ENCODE measurements at places on chromosomes 11 and 22. TPM values are rescaled to one million over a fixed set of nuclear protein-coding genes. Genes with fewer than 3 reads are reported as not detected.

The RASSF7 gene
- polyA plus RNA-seq = 42.7 TPM

The UBTFL1 gene
- polyA plus RNA-seq = not detected

The ME3 gene
- 32.4 TPM for polyA plus RNA-seq

The TCN1 gene
- not detected for polyA plus RNA-seq

The P2RX3 gene
- polyA plus RNA-seq = 0.42 TPM

The CNGA4 gene
- polyA plus RNA-seq = 0.23 TPM

The GPR83 gene
- polyA plus RNA-seq = 0.50 TPM

The OR52I2 gene
- polyA plus RNA-seq = not detected

The PDE2A gene
- polyA plus RNA-seq = 16.2 TPM

The P2RY6 gene
- polyA plus RNA-seq = 1.1 TPM

The PAX6 gene
- not detected for polyA plus RNA-seq

The MEI1 gene
- polyA plus RNA-seq = 2.1 TPM

The EXPH5 gene
- polyA plus RNA-seq = 3.9 TPM

The MIOX gene
- polyA plus RNA-seq = 3.2 TPM

The KCNA4 gene
- polyA plus RNA-seq = 0.34 TPM

The C22orf15 gene
- polyA plus RNA-seq = 2.6 TPM

The OLFML1 gene
- 45.5 TPM for polyA plus RNA-seq

The MB gene
- 0.06 TPM for polyA plus RNA-seq

The KCNC1 gene
- 0.59 TPM for polyA plus RNA-seq

DNA sequence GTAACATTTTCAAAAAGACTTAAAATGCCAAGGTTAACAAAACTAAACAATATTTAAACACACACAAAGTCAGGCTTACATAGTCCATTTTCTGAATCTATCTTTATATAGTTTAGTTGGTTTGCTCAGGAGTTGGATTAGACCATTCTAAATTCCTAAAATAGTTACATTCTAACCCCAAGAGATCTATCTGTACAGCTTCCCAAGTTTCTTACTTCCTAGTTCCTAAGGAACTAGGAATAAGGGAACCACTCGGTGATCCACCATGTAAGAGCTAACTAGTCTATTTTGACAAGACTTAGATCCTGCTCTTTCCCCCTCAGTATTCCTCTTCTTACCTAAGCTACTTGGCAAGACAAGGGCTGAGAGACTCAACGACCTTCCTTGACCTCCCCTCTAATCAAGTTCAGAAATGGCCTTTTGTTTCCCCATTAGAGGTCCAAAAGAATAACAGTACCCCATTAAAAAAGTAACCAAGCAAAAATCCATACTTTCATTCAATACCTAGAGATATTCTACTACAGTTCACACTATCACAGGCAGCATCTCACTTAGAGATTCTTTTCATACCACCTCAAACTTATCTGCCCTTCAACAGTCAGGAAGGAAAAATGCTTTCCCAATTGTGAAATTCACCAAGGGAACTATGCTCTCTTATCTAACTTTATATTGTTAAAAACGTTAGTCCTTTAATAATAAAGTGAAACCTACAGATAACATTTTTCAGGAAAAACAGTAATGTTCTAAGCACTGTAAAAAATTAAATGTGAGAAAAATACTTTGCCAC is 253.1 kb downstream of the TTC28 start:
- DNase-seq = no peak

- peak; percentile 87 for DNase-seq
These were observed 33.8 kb upstream of the PPARA start for GRCh38 chr22:46116491-46116958.

DNA sequence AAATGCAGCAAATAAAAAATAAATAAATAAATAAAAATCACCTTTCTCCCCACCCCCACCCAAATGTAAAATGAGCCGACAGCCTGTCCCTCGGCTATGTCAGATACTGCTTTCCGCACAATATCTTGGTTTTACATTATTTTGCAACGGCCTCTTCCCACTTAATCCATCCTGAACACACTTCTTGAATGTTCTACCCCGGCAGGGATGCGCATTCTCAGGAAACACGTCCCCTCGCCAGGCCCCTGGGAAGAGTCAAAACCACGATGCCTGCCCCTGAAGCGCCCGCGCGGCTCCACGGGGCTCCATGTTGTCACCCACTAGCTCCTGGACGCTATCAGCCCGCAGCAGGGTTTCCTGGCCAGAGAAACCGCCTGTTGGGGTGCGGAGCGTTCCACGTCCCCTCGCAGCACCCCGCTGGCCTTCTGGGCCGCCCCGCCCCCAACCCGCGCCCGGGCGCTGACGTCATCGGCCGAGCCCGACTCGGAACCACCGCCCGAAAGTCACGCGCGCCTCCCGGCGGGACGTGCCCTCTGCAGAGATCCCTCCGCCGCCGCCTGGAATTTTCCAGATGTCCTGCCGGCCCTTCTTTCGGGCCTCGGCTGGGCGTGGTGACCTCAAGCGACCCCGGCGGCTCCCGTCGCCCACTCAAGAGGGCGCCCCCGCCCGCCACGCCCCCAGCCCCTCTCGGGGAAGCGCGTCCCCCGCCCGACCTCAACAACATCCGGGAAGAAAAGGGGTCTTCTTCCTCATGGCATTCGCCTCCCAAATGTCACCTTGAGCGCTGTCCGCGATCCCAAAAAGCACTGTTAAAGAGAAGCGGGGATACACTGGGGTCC is 585 bp upstream of the NEAT1 start:
- DNase-seq = peak; percentile 92

GRCh38 chr11:132772703-132773545 is 759.4 kb downstream of the OPCML start:
- no peak for DNase-seq

DNA sequence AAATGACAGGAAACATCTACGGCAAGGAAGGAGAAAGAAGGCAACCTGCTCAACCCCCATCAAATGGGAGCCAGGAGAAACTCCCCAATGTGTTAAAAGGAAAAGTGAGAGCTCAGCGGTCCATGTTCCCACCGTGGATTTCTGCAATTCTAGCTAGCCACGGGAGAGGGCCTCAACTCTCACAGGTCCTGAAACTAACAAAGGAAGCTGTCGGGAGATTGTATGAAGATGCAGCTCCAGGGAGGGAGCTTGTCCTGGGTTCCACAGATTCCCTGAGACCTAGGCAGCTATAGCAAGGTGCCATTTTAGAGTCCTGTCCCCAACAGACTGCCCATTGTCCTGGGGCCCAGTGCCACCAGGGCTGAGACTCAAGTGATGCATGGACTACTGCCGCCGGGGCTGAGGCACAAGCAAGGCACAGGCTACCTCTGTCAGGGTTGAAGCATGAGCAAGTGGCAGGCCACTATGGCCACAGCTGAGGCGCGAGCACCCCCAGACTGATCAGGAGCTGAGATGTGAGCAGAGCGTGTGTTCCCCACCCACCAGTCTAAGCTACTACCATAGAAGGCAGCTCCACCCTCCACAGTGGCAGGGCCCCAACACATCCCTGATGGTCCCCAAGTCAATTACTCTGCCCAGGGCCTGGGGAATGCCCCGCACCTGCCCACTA is 31.3 kb downstream of the RSF1 start:
- no peak for DNase-seq

- no peak for DNase-seq
These were observed 688 bp upstream of the LRRC74B start for GRCh38 chr22:21044931-21045584.

GRCh38 chr11:1404461-1405185 is 14.9 kb downstream of the BRSK2 start:
- DNase-seq = no peak

GRCh38 chr22:30636226-30637077 is 871 bp downstream of the SLC35E4 start:
- no peak for DNase-seq

DNA sequence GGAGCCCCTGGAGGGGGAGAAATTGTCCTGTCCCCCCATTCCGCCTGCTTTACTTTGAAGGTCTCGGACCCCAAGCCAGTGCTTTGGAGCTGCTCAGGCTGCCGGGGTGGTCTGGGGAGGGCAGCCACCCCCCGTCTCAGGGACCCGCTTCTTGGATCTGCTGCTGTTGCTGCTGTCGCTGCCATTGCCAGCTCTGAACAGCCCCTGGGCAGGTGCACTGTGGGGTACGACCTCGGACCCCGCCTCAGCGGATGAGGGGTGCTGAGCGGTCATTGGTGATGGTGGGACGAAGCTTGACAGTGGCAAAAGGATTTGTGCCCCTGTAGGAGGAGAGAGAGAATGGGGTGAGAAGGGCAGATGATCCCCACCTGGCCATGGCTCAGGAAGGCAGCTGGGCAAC is 1.1 kb upstream of the SLC16A8 start:
- DNase-seq = no peak

DNA sequence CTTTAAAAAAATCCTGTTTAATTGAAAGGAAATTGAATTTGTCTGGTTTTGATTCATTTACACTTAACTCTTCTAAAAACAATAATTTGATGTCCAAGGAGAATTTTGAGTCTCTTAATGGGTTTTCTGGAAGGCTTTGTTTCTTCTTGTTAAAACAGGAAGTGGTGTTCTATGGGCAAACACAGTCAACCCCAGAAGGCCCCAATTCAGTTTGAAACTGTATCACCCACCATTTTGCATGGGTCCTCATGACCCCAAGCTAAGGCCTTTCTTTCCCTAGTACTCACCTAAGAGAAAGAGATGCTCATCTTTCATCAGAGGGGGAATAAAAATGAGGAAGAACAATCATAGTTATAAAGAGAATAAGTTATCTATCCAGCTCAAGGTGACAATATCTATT is 10.6 kb downstream of the FLI1 start:
- no peak for DNase-seq

DNA sequence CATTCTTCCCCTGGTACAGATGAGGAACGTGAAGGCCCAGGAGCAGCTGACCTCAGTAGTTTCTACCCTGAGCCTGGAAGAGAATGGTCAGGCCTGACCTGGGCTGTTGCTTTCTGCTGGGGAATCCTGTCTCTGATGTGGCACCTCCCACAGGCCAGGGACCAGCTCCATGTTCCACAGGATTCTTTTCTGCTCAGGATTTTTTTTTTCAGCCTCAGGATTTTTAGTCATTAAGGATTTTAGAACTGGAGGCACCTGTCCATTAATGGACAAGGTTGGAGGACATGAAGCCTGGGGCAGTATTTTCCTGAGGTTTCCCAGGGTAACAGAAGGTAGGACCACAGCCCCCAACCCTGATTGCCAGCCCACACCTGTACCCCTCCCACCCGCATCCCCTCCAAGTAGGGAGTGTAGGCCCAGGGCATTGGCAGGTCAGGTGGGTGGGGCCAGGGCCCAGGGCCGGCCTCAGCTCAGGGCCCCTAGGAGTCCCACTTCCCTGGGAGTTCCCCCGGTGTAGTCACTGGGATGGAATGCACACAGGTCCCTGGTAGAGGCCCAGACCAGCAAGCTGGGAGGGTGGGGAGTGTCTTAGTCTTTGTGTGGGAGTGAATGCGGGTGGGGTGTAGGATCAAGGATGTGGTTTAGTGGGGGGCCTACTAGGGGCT is 16.1 kb downstream of the BIK start:
- DNase-seq = no peak

DNA sequence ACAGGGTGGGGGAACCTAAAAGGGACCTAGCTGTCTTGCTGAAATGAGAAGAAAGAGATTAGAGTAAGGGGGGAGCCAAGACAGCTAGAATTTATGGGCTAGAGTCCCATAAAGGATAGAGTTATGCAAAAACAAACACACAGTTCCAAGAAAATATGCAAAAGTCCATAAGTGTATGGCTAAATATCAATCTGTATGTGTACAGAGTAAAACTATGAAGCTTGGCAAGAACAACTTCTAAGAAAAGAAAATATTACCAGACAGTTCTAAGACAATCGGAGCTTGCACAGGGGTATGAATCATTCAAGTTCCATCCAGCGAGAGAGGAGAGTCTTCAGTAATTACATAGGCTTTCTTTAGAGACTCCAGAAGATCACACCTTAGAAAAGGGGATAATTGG is 41.8 kb downstream of the GDPD4 start:
- no peak for DNase-seq

DNA sequence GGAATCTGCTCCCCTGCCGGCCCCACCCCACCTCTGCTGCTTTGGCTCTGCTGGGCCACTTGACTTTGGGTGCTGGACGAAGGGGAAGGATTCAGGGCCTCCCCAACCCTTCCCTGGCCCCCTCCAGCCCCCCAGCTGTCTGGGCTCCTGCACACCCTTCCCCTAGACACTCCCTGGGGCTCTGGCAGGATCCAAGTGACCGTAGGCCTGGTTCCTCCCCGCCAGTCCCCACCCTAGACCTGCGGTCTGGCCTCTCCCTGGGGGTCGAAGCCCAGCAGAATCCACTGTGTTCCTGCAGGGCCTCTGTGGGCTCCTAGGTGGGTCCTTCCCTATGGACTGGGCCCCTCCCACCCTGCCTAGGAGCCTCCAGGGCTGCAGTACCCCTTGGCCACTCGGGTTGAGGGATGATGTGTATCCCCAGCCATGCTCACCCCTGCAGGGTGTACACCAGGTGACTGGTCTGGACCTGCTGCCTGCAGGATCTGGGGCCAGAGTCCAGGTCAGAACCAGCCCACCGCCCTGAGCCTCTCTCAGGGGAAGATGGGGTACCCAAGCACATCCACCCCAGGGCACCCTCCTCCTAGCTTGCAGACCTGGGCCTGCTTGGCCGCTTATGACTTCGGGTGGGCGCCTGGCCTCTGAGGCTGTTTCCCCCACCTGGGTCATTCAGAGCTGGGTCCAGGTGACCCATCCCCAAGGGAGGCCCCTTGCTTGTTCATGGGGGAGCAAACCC is 5.6 kb downstream of the PIM3 start:
- no peak for DNase-seq

DNA sequence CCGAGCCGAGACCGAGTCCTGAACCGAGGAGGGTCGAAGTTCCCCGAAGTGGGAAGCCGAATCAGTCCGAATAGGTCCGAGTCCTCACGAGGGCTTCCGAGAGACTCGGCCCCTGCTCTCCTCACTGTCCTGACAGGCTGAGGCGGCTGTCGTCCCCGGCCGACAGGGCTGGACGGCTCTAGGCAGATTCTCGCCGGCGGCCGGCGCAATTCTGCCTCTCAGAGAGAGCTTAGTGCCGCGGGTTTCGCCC is 191 bp upstream of the DEAF1 start:
- no peak for DNase-seq

- no peak for DNase-seq
These were observed 42.2 kb upstream of the POU2AF1 start for GRCh38 chr11:111421251-111421650.

DNA sequence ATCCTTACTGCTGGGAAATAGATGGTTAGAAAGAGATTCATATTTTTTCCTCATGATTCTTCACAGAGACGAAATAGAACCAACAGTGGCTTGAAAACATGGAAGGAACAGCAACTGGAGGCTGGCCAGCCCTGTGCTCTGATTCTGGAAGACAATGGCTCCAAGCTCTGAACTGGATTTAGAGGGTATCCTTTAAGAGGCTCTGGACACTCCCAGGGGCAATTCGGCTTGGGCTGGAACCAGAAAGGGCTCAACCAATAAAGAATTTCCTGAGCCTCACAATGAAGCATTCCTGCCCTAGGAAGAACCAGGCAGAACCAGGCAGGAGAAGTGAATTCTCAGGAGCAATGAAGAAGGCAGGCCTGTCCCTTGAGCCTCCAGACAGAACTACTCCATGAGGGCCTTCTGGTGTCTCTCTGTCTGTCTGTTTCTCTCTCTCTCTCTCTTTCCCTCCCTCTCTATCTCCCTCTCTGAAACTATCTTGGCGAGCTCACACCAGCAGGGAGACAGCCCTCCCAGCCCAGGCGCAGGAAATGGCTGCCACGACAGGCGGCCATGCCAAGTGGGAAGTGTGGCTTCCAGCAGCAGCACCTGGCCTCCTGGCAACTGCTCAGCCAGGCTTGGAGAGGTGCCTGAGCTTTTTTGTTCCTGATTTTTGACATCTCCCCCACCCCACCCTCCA is 93.3 kb downstream of the RCN1 start:
- DNase-seq = no peak
